LHCN-M2 (cell line): ENCODE measurements at places on chromosomes 3 and 15. TPM values are rescaled to one million over a fixed set of nuclear protein-coding genes. Genes with fewer than 3 reads are reported as not detected.
A peak's percentile ranks its signal among the peaks of the same experiment; 100 is the strongest.

GRCh38 chr3:38455639-38456430 lies 2.1 kb downstream of the ACVR2B start:
- DNase-seq, result no peak

The TIMP4 gene
- 0.46 and 0.51 TPM in 2 replicates for total RNA-seq

- DNase-seq, result no peak
Observed at GRCh38 chr3:135083179-135083578, 288.1 kb downstream of the EPHB1 start.

The C2CD4A gene
- not detected in 2 replicates for total RNA-seq

The TMEM87A gene
- total RNA-seq, result 40.1 and 52.0 TPM in 2 replicates

- no peak for DNase-seq
Observed at GRCh38 chr15:26939398-26939797, 31.6 kb upstream of the GABRG3 start.

- DNase-seq, result no peak
Observed at GRCh38 chr3:25902586-25902985, 112.7 kb downstream of the OXSM start.

DNA sequence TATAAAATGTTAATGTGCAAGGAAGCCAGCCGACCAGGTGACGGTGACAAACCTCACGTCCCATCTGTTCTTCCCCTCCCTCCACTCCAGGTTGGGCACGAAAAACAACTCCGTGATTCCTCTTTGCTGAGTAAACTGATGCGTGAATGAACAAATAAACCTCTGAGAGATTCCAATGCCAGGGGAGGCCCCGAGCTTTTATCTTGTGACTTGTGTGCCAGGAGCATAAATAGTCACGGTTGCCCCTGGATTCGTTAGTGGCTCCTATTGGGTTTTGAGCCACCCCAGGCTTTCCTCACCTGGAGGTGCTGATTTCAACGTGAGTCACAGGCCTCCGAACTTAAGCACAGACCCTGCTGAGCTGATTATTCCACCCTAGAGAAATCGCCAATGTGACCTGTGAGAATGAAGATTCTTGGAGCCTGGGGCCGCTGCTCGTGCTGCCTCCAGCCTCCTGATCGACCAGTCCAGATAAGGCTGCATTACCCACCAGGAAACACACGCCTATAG lies 119.2 kb downstream of the SHQ1 start:
- no peak for DNase-seq

The NEK11 gene
- total RNA-seq, result 6.1 and 13.3 TPM in 2 replicates

The RARRES1 gene
- 0.26 and 0.34 TPM in 2 replicates for total RNA-seq

The ZNF774 gene
- 0.75 and 0.77 TPM in 2 replicates for total RNA-seq

DNA sequence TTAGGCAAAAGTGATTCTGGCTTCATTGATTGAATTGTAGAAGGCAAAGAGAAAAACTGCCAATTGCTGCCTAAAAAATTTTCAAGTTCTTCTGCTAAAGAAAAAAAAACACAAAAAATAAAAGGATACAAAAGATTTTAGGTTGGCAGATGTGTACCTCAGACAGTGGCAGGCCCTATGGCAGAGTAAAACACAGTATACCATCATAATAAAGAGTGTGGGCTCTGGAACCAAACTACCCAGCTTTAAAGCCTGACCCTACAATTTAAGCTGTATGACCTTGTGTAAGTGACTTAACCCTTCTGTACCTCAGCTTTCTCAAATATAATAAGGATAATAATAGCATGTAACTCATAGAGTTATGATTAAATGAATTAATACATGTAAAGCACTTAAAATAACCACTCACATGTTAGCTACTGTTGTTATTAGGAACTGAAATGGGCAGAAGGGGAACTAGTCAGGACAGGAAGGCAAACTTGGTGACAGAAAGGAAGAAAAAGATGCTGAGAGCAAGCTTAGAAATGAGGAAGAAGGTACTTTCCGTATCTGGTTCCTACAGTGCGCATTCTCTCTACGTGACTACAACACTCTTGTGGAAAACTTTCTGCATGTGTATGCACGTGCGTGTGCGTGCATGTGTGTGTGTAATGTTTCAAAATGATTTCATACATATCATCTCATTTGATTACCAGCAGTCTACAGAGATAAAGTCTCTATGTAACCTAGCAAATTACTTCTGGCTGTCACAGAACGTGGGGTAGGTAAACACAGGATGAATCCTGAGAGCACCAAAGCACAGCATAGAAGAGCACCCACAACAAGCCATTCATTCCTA lies 13.6 kb upstream of the GATM start:
- no peak for DNase-seq

- DNase-seq, result no peak
Observed at GRCh38 chr3:134622806-134623365, 27.9 kb downstream of the KY start.

- peak; percentile 94 for DNase-seq
Observed at GRCh38 chr3:30292192-30292893, 314.1 kb upstream of the TGFBR2 start.

GRCh38 chr15:68565726-68566125 lies 13.1 kb upstream of the CORO2B start:
- no peak for DNase-seq

GRCh38 chr15:96457841-96458240 lies 127.3 kb downstream of the NR2F2 start:
- DNase-seq, result no peak

The MAP2K1 gene
- 60.5 and 68.4 TPM in 2 replicates for total RNA-seq

- DNase-seq, result no peak
Observed at GRCh38 chr3:185754920-185755319, 69.9 kb downstream of the IGF2BP2 start.

DNA sequence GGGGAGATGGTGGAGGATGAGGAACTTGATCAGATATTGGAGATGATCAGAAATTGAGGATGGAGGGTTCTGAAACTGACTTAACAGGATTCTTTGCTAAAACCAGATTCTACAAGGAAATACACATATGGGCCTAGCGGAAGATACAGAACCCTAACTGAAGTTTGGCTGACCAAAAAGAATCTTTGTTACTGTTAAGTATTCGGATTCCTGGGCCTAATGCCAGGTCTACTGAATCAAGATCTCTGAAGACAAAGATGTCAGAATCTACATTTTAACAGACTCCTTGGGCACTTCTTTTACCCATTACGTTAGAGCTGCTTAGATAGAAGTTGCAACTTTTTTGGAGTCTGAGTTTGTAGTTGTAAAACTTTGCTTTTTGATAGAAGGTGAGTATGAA lies 137.7 kb downstream of the FNDC3B start:
- peak; percentile 26 for DNase-seq

The FOXB1 gene
- total RNA-seq, result not detected in 2 replicates

DNA sequence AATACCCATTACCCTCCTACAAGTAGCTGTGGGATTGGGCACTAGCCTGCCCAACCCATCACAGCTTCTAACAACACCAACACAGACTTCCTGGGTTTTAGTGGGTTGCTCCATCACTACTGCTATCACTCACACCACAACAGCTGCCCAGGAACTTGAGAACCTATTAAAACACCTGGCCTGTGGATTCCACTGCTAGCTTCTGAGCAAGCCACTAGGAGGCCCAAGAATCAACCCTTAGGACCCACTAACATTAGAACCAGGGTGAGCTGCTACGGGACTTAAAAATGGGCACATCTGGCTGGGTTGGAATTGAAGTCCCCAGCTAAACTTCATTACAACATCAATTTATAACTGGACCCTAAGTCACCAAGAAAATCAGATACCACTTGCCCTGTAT lies 113.2 kb upstream of the TP63 start:
- peak; percentile 6 for DNase-seq

- no peak for DNase-seq
Observed at GRCh38 chr15:46207341-46207740, 572.5 kb downstream of the SQOR start.

The SLC26A6 gene
- total RNA-seq, result 19.6 and 32.5 TPM in 2 replicates

DNA sequence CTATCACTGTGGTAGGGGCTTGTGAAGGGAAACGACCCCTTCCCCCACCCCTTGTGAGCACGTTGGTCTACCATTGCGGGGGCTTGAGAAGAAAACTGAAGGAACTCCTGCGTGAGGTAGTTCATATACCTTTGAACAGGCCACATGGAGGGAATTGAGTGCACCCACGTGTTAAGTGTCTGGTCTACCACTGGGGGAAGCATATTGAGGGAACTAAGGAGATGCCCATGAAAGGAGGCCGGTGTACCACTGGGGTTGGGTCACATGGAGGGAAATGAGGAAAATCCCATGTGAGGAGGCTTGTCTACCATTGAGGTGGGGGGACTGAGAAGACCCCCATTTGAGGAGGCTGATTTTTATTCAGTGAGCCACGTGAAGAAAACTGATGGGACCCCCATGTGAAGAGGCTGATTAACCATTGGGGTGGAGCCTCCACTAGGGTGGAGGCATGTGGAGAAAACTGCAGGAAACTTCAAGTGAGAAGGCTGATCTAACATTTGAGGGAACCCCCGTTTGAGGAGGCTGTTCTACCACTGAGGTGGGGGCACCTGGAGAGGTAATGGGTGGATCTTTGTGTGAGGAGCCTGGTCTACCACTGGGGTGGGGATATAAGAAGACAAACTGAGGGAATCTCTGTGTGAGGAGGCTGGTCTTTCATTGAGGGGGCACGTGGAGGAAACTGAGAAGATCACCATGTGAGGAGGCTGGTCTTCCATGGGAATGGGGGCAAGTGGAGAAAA lies 163.2 kb downstream of the FBLN2 start:
- no peak for DNase-seq

The SLC7A14 gene
- 0.34 and 0.38 TPM in 2 replicates for total RNA-seq

The SLC38A3 gene
- total RNA-seq, result 1.1 TPM in 1 of 2 replicates, not detected in the other

- no peak for DNase-seq
Observed at GRCh38 chr3:134155446-134155845, 95.2 kb downstream of the RYK start.
